ENCODE measurements at places on chromosomes 7 and 10. TPM values are rescaled to one million over a fixed set of nuclear protein-coding genes. Genes with fewer than 3 reads are reported as not detected.

Gene NODAL
- total RNA-seq: not detected

Gene ANKRD30A
- not detected for total RNA-seq

Gene PLXDC2
- total RNA-seq: 39.0 TPM

Gene MBLAC1
- 4.2 TPM for total RNA-seq

Gene SGPL1
- 33.5 TPM for total RNA-seq

GRCh38 chr7:19610194-19610943, 98.5 kb downstream of the POLR1F start:
- DNase-seq: no peak

DNA sequence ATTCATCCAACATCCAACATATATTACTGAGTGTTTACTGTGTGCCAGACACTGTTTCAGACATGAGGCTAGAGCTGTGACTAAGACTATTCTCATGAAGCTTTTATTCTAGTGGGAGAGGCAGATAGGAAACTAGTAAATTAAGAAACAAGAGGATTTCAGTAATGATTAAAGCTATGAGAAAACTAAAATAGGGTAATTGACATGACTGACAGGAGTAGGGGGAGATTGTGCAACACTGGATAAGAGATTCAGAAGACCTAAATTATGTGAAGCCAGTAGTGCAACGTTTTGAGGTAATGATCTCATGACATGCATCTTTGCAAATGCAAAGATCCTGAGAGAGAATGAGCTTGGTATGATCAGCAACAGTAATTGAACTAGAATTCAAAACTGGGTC, 48.6 kb upstream of the MKLN1 start:
- no peak for DNase-seq

DNA sequence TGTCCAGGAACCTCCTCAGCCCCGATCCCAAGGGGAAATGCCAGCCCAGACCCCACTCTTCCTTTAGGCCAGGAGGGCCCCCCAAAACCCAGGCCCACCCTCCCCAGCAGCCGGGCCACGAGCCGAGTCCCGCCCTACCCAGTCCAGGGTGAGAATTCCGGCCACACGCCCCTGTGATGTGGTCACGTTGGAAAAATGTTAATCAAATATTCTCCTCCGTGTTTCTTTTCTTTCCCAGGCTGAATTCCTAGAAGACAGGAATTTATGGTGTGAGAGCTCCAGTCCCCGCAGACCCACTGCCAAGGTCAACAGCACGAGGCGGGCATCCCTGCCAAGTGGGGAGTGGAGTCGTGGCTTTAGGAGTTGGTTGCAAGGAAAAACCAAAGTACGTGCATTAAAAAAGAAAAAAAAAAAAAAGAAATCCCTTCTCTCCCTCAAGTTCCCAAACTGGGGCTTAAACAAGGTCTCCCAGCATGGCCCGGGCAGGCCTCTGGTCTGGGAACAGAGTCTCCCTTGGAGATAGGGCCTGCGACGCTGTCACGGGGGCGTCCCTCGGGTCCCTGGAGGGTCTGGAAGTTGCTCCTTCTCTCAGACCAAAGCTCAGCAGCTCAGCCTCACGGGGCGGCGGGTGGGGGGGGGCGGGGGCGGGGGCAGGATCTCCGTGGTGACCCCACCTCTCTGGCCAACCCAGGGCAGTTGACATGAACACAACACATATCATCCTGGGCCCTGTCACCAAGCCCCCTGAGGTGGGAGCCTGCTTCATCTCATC, 28.1 kb upstream of the ELN start:
- peak; percentile 66 for DNase-seq

GRCh38 chr7:149719050-149719899, 54.1 kb downstream of the ZNF467 start:
- DNase-seq: peak; percentile 63

GRCh38 chr10:7534480-7534852, 123.6 kb upstream of the SFMBT2 start:
- no peak for DNase-seq

DNA sequence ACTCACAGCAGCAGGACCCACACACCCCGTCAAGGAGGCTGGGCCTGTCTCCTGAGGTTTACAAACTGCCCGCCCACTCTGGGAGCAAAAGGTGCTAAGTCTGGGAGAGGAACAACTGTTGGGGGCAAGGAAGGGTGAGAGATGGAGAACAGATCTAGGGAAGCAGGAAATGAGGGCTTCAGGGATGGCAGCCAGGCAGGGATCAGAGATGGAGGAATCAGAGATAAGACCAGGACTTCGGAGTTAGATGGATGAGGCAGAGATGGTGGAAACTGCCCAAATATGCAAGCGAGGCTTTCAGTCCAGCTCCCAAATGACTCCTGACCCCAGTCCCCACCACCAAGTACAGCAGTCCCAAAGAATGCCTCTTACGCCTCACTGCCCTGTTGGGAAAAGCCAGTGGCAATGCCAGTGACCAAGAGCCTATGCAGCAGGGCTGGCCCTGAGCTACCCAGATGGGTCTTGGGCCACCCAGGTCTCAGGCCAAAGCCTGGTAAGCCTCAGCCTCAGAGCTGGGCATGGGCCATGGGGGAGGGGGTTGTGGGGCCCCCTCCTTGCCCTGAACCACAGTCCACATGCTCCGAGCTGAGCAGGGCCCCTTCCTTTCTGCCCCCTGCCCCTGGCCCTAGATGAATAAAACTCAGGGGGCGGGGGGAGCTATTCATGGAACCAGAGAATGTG, 39.5 kb upstream of the SLF2 start:
- no peak for DNase-seq

DNA sequence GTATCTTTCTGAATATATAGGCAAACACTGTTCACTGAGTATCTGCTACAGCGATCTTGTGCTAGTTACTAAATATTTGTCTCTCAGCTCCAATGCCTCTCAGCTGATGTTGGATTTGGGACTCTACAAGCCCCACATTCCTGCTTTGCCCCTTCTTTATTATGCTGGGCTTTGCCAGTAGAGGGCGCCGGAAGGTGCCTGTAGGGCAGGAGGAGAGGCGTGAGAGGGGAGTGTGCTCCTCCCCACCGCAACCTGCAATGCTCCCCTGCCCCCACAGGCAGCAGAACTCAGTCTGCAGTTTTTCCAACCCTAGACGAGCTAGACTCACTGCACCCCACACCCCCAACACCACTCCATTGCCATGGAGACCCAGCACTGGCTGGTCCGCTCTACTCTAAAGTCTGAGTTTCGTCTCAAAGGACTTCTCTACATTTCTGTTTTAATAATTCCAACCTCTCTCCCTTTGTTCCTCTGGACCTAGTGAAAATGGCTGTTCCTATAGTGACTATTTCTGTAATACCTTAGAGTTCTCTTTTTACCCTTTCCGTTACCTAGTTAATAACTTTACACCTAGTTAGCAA, 337.6 kb downstream of the CCSER2 start:
- DNase-seq: no peak

DNA sequence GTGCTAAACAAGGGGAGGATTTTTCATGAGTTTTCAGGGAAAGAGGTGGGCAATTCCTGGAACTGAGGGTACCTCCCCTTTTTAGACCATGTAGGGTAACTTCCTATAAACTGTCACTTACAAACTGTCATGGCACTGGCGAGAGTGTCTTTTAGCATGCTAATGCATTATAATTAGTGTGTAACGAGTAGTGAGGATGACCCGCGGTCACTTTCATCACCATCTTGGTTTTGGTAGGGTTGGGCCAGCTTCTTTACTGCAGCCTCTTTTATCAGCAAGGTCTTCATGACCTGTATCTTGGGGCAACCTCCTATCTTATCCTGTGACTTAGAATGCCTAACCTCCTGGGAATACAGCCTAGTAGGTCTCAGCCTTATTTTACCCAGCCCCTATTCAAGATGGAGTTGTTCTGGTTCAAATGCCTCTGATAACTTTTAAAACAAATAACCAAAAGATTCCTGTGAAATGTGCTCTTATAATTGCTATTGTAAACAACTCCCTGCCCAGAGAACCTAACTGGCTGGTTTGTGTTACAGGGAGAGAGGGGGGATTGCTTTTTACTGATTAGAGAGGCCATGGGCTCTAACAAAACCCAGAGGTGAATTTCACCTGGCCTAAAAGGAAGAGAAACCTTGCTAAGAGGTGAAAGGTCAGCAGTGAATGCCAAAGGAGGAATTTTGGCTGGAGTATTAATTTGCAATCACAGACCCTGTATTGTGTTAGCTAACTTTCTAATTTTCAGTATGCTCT, 64.3 kb downstream of the EEPD1 start:
- DNase-seq: no peak
